Cortex of kidney (tissue), 1 donor: ENCODE measurements at places on chromosomes 5 and 9.

GRCh38 chr9:125633116-125633745 lies 73.8 kb downstream of the MAPKAP1 start:
- no peak for DNase-seq

DNA sequence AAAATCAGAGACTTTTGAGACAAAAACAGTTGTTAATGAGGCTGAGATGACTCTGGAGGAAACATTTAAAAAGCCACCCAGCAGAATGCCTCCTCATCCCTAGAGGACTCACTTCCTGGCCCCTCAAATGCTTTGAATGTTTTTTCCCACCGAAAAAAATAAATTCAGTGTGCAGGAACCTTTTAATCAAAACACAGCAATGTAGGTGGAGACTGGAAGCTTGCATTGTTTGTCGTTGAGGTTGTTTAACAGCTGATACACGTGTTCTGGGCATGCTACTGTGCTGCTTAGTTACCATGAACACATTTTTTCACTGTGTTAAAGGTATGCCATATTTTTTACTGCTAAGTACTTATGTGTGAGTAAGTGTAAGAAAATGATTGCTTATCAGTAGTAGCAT lies 65.7 kb upstream of the ADCY2 start:
- no peak for DNase-seq

DNA sequence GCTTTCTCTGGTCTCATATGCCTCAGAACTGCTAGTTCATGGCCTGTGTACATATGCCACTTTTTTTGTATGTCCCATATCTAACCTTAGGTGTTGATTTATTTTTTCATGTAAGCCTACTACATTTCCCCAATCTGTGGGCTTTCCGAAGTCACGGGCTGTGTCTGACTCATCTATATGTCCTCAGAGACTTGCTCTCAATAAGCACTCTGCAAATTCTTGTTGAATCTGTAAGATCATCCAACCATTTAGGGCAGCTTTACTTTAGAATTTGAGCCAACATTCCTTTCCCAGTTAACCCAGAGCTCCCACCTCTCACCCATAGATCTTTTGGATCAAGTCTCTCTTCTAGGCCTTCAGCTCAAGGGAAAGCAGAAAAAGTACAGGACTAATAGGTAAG lies 263.4 kb downstream of the SEC61B start:
- no peak for DNase-seq

DNA sequence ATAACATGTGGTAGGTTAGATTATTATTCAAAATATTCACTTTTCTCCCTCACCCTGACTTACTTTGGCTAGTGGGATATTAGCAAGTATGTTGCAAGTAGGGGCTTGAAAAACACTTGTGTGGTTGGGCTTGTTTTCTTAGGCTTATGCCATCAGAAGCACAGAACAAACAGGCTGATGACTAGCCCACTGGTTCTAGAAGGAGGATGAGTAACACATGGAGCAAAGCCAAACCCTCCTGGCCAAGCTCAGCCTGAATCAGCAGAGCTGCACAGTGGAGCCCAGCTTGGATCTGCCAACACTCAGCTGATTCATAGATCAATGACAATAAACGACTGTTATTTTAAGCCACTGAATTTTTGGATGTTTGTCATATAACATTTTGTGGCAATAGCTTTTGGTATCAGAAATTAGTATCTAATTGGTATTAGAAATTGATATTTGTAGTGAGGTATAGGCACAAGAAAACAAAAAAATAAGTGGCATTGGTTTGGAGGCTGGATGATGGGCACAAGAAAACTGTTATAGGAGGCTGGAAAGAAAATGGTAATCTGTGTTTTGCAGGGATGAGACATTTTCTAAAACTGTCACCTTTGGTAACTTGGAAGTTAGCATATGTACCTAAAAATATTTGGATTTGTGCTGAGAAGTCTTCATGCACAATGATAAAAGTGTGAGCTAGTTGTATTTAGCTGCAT lies 46.1 kb upstream of the ZBED3 start:
- no peak for DNase-seq

DNA sequence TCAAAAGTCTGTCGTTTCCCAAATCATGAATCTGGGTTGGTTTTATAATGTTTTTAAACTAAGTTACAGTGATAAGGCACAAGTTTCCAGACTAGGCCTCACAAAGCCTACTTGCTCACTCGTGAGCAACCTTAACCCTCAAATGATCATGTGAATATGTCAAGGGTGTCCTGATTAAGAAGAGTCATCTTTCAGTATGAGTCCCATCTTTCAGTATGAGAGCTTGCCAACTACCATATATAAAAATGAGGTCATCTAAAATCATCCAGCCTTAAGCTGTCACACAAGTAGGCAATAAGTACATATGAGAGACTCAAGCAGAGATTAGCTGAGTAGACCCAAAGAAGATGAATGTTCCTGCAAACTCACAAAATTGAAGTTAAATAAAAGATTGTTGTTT lies 668.4 kb upstream of the FAM174A start:
- no peak for DNase-seq

- DNase-seq, result no peak
These were observed 63.9 kb downstream of the SAXO1 start for GRCh38 chr9:18969128-18969527.

- no peak for DNase-seq
These were observed 18.9 kb downstream of the CLPTM1L start for GRCh38 chr5:1325870-1326531.

- DNase-seq, result no peak
These were observed 83.2 kb downstream of the CDH18 start for GRCh38 chr5:19904766-19905165.

GRCh38 chr5:53820802-53821171 lies 260.3 kb downstream of the NDUFS4 start:
- no peak for DNase-seq

DNA sequence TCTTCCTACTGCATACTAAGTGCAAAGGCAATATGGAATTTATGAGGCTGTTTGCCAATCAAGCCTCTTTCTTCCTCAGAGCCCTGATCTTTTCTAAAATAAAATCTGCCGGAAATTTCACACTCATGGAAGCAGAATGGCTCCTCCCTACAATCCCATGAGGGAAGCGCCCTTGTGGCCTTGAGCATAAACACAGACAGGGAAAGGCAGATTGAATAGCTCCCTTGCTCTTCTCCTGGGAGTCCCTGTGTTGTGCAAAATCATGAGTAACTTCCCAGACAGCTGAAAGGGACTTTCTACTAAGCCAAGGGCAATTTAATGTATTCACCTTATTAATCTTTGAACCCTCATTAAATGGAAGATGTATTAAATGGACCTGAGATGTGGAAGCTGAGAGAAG lies 226.1 kb upstream of the PIK3R1 start:
- DNase-seq, result no peak

- DNase-seq, result no peak
These were observed 46.0 kb upstream of the SMARCA2 start for GRCh38 chr9:1969160-1969559.

- DNase-seq, result no peak
These were observed 13.2 kb upstream of the AUH start for GRCh38 chr9:91374939-91375338.

DNA sequence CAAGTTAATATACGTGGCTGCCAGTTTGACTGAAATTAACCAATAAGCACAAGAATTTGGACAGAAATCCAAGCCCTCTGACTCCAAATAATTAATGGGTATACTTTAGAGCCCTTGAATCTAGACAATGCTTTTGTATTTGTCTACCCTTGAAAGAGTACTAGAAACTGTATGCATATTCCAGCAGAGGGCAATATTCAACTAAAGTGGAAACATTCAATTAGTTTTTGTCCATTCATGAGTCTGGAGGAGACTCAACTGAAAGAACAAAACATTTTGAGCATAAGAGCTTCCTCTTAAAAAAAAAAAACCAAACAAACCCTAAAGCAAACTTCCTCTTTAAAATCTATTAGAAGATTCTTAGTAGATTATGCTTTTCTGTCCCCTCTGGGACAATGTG lies 157.8 kb downstream of the ARHGEF28 start:
- DNase-seq, result no peak

GRCh38 chr9:135907006-135907430 lies 328 bp downstream of the CAMSAP1 start:
- no peak for DNase-seq

GRCh38 chr5:36450229-36451014 lies 148.7 kb upstream of the RANBP3L start:
- no peak for DNase-seq

GRCh38 chr9:93317495-93318094 lies 133.7 kb downstream of the WNK2 start:
- DNase-seq, result no peak
